Vagina (tissue), 2 donors: ENCODE measurements at places on chromosomes 5 and 9. TPM values are rescaled to one million over a fixed set of nuclear protein-coding genes. Genes with fewer than 3 reads are reported as not detected.

EQTN gene
- total RNA-seq = not detected

CDC20B gene
- not detected for total RNA-seq

SLC6A18 gene
- not detected for total RNA-seq

FAXDC2 gene
- 35.4 TPM for total RNA-seq

CDH9 gene
- total RNA-seq = not detected

KIF4B gene
- not detected for total RNA-seq

THBS4 gene
- total RNA-seq = 0.98 TPM

STRBP gene
- total RNA-seq = 9.1 TPM

CCDC180 gene
- 7.6 TPM for total RNA-seq

ELAVL2 gene
- total RNA-seq = 2.2 TPM

CLPTM1L gene
- 40.0 TPM for total RNA-seq
